ENCODE measurements at places on chromosomes 6 and 20.

GRCh38 chr20:51132279-51132678, 109.4 kb upstream of the KCNG1 start:
- DNase-seq, result no peak

GRCh38 chr6:70507161-70507560, 59.6 kb upstream of the SDHAF4 start:
- DNase-seq, result no peak

GRCh38 chr20:39849664-39850063, 839.4 kb downstream of the MAFB start:
- DNase-seq, result no peak

DNA sequence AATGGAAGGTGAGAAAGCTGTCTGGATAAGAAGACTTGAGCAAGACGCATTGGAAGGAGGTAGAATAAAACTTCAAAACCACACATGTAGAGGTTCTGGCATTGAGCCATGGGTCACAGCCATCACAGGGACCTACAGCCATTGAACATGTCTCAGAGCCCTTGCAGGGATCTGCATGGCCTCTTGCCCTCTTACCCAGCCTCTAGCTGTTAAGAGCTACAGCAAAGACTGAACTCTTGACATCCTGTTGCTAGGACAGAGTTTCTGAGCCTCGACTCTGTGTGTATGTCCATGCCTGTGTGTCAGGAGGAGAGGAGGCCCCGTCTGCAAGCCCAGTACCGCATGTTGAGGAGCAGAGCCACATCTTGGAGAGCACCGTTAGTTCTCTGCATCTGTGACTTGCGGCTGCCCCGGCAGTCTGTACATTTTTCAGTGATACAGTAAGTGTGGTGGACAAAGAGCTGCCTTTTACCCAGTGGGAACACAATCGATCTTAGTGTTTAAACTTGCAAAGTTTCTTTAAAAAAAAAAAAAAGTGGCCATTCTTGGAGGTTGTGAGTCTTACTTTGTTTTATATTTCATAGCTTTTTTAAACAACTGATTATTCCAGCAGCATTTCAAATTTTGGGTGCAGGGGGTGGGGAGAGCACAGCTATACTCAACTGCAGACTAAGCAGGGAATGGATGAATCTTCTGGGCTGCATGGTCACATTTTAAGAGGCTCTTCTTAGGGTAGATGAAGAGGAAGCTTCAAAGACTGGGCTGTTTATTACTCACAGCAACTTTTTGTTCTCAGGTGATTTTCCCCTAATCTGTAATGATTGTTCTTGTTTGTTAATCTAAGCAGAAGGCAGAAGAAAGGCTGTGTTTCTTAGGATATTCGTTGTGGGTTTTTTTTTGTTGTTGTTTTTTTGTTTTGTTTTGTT, 88.5 kb downstream of the TBC1D7 start:
- no peak for DNase-seq

DNA sequence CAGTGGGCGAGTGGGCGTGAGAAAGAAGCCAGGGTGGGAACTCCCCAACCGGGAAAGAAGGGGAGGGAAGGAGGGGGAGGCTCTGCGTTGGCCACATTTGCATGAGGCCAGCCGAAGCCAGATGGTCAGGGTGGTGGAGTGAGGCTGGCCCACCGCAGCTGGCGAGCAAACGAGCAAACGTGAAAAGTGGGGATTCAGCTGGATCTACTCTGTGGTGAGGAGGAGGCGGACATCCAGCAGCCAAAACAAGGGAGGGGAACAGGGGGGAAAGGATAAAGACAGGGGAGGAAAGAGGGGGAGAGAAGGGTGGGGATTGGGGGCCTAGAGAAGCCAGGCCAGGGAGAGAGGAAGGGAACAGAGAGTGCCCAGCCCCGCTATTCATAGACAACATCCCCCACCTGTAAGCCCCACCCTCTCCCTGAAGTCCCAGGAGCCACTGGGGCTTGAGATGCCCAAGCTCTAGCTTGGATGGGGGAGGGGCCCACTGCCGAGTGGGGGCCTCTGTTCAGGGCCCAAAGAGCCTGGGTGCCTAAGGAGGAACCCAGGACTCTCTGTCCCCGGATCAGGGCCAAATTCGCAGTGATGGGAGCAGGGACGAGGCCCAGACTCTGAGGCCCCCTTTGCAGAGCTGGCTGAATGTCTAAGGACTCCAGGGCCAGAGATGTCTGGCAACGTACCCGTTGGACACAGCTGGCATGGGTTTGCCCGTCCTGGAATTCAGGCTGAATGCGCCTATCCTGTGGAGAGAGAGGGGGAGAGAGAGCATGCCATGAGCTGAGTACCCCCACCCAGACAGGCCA, 45.1 kb downstream of the CPNE5 start:
- DNase-seq, result no peak

Measured in stimulated activated CD4-positive, alpha-beta T cell treated with anti-CD3 and anti-CD28 coated beads, Interleukin-1b, Interleukin-23, amount 100 ng/mL, for 48 hours (primary cell).